ENCODE measurements at places on chromosomes 13 and 19. TPM values are rescaled to one million over a fixed set of nuclear protein-coding genes. Genes with fewer than 3 reads are reported as not detected.

DNA sequence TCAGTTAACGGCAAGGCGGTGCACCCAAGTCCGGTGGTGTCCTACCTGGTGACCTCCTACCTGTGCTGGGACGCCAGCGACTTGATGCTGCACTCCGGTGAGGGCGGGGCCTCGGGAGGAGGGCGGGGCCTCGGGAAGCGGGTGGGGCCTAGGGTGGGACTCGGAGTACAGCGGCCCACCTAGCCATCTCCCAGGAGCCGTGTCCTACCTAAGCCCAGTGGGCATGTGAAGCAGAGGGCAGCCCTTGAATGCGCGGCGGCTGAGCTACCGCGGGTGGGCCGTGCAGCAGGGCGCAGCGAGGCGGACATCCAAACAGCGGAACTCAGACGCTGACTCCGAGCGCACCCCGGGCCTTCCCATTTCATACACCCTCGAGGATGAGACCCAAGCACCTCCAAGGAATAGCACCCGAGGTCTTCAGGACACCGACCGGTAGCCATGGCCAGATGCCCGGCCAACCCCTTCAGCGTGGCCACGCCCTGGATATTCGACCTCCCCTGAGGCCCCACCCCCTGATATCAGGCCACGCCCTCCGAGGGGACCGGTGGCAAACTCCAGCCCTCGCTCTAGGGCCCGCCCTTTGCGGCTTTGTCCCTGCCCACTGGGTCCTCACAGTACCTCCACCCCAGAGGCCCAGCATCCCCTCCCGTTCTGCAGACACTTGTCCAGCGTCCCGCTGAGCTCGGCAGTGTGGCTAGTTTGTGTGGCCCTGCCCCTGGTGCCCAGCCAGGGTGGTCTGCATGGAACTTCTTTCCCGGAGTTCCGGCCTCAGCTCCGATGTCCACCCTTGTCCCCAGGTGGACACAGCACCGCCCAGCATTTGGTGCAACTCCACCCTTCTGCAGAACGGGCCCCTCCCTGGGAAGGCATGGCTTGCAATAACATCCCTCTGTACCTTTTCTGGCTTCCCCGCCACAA is 5.4 kb downstream of the KLK1 start:
- no peak overlapping the region for H3K27ac ChIP-seq
- no peaks in the 10 kb centered on the region for H3K36me3 ChIP-seq
- H3K4me3 ChIP-seq: peak overlapping the region; percentile 46
- H3K27me3 ChIP-seq: peaks cover 14% of the 10 kb centered on the region
- peaks cover 4% of the 10 kb centered on the region for H3K4me1 ChIP-seq

- no peak overlapping the region for H3K4me3 ChIP-seq
- H3K36me3 ChIP-seq: no peaks in the 10 kb centered on the region
- no peaks in the 10 kb centered on the region for H3K4me1 ChIP-seq
- DNase-seq: no peak
These were observed 382.8 kb downstream of the TSHZ3 start for GRCh38 chr19:30966486-30966885.

DNA sequence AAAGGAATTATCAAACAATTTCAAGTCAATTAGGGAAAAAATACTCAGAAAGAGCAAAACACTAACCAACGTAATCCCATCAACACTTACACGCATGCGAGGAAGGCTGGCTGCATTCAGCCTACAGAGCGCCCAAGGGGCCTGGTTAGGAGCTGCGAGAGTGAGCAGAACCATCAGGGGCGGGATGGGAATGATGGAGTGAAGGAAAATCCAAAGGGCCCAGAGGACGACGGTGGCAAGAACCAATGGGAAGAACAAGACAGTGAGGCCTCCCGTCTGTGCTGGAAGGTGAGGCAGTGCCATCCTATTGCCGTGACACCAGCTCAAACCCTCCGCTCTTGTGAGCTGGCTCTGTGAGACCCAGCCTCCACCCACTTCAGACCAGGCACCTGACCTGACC is 253.0 kb downstream of the IRS2 start:
- H3K27me3 ChIP-seq: no peaks in the 10 kb centered on the region
- no peaks in the 10 kb centered on the region for H3K4me1 ChIP-seq
- no peak overlapping the region for H3K27ac ChIP-seq
- H3K36me3 ChIP-seq: no peaks in the 10 kb centered on the region
- no peak for DNase-seq
- no peak overlapping the region for H3K4me3 ChIP-seq

Gene KCNK6
- 9.2 TPM for total RNA-seq

Gene FOXO1
- total RNA-seq: 72.5 TPM

Measured in naive thymus-derived CD4-positive, alpha-beta T cell (primary cell).